ENCODE measurements at places on chromosomes 2 and 18.

- DNase-seq: no peak
Measured at GRCh38 chr18:48084858-48085257, 154.4 kb upstream of the SMAD2 start.

GRCh38 chr2:104768694-104769093, 85.2 kb upstream of the POU3F3 start:
- DNase-seq: no peak

GRCh38 chr2:217878915-217879590, 123.7 kb downstream of the TNS1 start:
- no peak for DNase-seq

GRCh38 chr18:3129053-3129864, 90.5 kb downstream of the MYOM1 start:
- peak; percentile 80 for DNase-seq

- no peak for DNase-seq
Measured at GRCh38 chr2:178811901-178812300, 4.7 kb upstream of the TTN start.

- no peak for DNase-seq
Measured at GRCh38 chr2:59789523-59789922, 763.9 kb downstream of the BCL11A start.

DNA sequence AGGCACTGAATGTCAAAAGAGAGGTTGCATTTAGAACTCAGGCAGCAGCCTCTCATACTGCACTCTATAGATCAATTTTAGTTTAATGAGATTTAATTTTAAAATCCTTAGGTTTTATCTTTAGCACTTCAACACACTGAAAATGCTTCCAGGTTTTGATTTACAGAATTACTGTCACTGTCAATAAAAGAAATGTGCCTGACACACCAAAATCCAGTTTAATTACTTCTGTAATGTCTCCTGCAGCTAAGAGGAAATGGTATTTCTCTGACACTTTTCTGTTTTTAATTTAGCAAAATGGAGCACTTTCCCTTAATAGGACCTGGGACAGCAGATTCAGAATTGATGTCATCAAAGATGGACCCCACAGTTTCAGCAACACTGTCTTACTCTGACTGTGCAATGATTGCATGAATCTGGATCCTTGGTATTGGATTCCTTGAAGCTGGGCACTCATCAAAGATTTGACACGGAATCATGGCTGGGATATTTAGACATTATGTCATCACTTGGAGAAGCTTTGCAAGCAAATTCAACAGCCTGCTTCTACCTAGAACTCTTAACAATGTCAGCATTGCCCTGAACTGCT, 576.5 kb downstream of the NRXN1 start:
- DNase-seq: no peak

- DNase-seq: no peak
Measured at GRCh38 chr18:49966090-49966489, 152.8 kb upstream of the ACAA2 start.

GRCh38 chr2:145383961-145384360, 864.0 kb upstream of the ZEB2 start:
- DNase-seq: no peak

DNA sequence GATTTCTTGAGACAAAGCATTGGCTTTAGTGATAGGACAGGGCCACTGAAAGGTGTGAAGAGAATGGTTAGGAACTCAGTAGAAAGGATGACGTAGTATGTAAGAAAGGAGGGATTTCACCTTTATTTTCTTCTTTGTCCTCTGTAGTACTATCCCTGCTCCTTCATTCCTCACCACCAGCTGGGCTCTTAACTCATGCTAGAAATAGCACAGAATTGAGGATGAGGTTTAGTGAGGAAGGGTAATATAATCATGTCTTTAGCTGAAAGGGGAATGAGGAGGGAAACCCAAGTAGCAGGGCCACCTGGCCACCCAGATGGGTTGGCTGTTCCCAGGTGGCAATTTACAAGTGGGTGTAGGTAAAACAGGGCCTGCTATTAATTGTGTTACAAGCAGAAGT, 15.2 kb downstream of the ACVR2A start:
- DNase-seq: no peak

DNA sequence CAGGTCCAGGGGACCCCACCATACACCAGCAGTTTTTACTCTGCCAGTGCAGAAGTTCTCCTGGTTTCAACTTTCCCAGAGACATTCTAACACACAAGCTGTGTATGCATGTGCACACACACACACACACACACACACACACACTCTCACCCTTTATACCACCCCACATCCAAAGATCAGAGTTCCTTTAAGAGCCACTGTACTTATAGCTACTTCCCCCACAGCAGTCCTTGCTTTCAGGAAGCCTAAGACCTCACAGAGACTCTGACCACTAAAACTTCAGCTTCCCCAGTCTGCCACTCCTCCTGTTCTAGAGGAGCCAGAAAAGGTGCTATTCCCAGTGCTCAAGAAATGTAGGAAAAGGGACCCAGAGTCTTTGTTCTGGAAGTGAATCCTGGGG, 107.8 kb downstream of the ZNF521 start:
- DNase-seq: no peak

DNA sequence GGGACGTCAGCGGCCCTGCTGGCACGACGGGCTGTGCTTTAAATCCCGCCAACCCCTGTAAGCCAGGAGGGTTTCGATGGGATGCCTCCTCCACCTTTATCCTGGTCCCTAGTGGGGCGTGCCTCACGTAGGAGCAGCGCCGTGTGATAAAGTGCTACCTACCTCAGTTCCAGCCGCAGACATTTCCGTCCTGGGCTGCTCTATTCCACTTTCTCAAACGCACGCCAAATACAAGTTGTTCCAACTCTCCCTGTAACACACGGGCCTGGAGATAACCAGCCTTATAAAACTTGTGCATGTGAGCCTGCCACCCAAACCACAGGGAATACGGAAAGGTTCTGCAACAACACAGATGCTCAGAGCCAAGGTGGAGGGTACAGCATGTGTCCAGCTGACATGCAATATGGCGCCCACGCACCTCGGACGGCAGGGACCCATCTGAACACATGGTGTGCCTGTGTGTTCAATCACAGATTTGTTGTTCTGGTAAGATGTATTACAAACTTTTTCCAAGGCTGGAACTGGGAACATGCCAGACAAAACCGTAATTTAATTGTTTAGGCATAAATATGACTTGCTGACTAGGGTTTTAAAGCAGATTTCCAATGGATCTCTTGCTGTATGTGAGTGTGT, 47.7 kb downstream of the ZNF516 start:
- DNase-seq: no peak

- no peak for DNase-seq
Measured at GRCh38 chr18:64398320-64398719, 249.4 kb upstream of the LINC00305 start.

DNA sequence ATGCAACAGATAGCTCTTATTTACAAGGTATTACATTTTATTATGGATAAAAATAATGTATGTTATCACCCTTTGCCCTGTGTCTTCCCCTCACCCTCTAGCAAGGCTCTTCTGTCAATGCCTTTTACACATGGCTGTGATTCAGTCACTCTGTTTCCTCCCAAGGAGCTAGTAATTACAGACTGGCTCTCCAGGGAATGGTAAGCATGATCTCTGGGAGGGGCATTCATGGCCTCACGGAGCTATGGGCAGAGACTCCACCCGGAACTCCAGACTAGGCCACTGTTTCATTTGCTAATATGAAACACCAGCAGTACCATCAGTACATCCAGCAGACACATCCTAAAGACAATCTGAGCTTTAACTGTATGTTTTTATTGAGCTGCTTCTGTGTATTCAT, 410.9 kb upstream of the CYRIA start:
- no peak for DNase-seq

DNA sequence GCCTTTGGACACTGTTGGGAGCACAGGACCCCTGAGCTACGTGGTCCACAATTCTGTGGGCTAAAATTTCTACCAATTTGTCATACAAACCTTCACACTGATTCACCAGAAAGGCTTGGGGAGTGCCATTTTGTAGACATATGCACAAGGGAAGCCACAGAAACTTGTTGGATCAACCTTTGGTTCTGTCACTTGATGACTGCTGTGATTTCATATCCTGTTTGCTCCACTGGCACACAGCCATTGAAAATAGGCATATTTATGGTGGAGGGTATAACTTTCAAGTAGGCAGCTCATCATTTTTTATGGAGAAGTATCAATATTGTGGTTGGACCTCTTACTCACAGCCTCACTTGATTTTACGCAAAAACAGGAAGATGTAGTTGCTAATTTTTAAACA, 10.5 kb downstream of the NAPG start:
- no peak for DNase-seq

- no peak for DNase-seq
Measured at GRCh38 chr2:29262681-29263260, 147.6 kb downstream of the CLIP4 start.

DNA sequence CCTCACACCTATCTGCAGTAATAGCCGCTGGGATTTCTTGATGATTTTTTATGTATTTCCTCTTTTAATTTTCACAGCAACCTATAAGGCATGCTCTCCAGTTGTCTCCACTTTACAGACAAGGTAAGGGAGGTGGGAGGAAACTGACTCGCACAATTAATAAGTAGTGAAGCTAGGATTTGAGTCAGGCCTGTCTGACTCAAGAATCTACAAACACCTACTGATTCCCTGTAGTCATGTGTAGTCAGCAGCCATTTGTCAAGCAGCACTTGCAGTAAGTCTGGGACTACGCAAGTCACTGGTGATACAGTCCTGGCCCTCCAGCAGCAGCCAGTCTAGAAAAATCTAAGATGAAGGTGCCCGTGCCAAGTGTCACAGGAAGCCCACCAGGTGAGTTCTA, 193.6 kb upstream of the PKDCC start:
- DNase-seq: peak; percentile 25

- DNase-seq: no peak
Measured at GRCh38 chr2:200443916-200444315, 66.0 kb downstream of the KCTD18 start.

DNA sequence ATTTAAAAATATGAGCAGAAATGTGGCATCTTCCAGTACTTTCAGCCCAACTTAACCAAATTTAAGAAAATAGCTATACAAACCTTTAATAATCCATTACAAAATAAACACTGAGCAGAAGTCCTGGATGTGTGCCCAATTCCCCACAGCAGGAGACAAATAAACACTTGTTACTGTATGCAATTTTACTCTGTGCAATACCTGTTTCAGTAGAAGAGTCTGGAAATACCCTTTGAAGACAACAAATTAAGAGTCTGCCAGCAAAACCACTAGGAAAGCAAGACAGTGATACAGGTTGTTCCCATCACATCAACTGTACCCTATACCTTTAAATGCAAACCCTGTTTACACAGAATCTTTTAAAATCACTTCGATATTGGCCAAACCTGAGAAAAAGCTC, 41.4 kb upstream of the RNU4ATAC start:
- DNase-seq: no peak

- no peak for DNase-seq
Measured at GRCh38 chr2:105324732-105325131, 4.8 kb downstream of the TGFBRAP1 start.

- DNase-seq: no peak
Measured at GRCh38 chr2:148167855-148168254, 147.0 kb downstream of the MBD5 start.

- no peak for DNase-seq
Measured at GRCh38 chr2:46306330-46306751, 9.1 kb downstream of the EPAS1 start.

DNA sequence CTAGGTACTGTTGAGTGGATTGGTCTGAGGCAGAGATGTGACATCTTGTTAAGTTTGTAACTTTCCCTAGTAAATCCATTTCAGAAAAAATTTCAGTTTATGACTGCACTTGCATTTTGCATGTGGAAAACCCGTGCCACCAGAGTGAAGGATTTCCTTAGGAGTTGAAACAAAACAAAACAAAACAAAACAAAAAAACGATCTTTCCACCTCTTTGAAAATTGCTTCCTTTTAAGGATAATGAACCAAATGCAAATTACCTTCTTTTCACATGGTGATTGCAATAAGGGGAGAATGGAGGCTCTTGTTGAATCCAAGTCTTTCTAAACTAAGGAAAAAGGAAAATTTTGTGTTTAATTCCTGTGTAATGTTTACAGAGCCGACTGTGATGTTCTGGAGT, 43.2 kb downstream of the PHLPP1 start:
- DNase-seq: no peak

- no peak for DNase-seq
Measured at GRCh38 chr2:106197878-106198277, 3.8 kb upstream of the UXS1 start.

GRCh38 chr18:58993260-58993659, 128.6 kb downstream of the ZNF532 start:
- no peak for DNase-seq

GRCh38 chr2:46188041-46188716, 109.0 kb upstream of the EPAS1 start:
- DNase-seq: no peak

DNA sequence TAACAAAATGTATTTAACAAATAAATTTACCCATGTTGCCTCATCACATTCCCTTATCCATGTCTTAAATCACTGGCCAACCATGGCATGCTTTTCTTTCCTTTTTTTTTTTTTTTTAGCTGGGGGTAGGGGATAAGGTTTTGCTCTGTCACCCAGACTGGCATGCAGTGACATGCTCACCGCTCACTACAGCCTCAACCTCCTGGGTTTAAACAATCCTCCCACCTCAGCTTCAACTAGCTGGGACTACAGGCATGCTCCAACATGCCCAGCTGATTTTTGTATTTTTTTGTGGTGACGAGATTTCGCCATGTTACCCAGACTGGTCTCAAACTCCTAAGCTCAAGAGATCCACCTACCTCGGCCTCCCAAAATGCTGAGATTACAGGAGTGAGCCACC, 266.4 kb downstream of the THSD7B start:
- no peak for DNase-seq

- DNase-seq: no peak
Measured at GRCh38 chr2:9705196-9705595, 74.4 kb upstream of the YWHAQ start.

- no peak for DNase-seq
Measured at GRCh38 chr2:241931976-241932898, 62.7 kb downstream of the RTP5 start.

DNA sequence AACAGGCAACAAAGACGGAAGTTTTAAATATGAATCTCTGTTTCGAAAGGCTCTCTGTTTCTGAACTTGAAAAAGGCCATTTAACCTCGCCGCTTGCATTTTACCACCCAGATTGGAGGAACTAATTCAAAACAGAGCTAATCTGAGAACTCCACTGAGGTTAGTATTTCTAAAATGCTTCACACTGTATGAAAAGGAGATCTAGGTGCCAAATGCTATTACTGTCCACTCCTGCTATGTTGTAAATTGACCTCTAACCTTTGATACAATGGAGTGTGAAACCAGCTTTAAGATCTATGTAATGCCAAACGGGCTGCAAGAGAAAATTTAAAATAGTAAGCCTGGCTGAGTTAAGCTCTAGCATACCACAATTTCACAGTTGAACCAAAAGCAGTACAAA, 364.5 kb downstream of the IRS1 start:
- DNase-seq: no peak

- DNase-seq: no peak
Measured at GRCh38 chr2:53724536-53724935, 43.1 kb upstream of the CHAC2 start.

GRCh38 chr2:230889911-230890601, 25.3 kb downstream of the ITM2C start:
- no peak for DNase-seq

Measured in stimulated activated CD4-positive, alpha-beta T cell treated with anti-CD3 and anti-CD28 coated beads, Interleukin-4, amount 100 ng/mL, for 24 hours (primary cell).